Testis (tissue), 5 donors: ENCODE measurements at places on chromosomes 2 and 18. TPM values are rescaled to one million over a fixed set of nuclear protein-coding genes. Genes with fewer than 3 reads are reported as not detected.

PPP3R1 gene
- 37.0 TPM for total RNA-seq

L3MBTL4 gene
- total RNA-seq, result 50.9 TPM

CPO gene
- 0.43 TPM for total RNA-seq

DNA sequence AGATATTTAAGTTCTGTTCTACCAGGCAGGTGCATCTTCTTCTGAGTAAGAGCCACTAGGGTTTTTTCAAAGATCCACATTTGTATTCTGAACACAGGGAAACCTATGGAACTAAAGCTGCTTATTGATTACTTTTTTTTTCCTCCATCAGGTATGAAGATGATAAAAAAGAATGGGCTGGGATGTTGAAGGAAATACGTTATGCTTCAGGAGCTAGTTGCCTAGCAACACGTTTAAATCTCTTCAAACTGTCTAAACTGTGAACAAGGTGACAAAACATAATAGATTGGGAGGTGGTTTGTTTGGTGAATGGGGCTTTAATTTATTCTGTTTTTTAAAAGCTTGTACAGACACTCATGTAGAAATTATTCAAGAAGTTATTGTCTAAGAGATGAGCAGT lies 15.9 kb downstream of the KLHL41 start:
- no peak overlapping the region for H3K4me3 ChIP-seq
- H3K36me3 ChIP-seq, result no peaks in the 10 kb centered on the region
- no peaks in the 10 kb centered on the region for H3K27me3 ChIP-seq
- no peak overlapping the region for H3K27ac ChIP-seq
- no peaks in the 10 kb centered on the region for H3K4me1 ChIP-seq

GRCh38 chr18:7394050-7394659 lies 163.3 kb downstream of the LRRC30 start:
- H3K4me3 ChIP-seq, result no peak overlapping the region
- no peaks in the 10 kb centered on the region for H3K4me1 ChIP-seq
- H3K27ac ChIP-seq, result no peak overlapping the region
- H3K27me3 ChIP-seq, result no peaks in the 10 kb centered on the region

EIPR1 gene
- 32.1 TPM for total RNA-seq

DNA sequence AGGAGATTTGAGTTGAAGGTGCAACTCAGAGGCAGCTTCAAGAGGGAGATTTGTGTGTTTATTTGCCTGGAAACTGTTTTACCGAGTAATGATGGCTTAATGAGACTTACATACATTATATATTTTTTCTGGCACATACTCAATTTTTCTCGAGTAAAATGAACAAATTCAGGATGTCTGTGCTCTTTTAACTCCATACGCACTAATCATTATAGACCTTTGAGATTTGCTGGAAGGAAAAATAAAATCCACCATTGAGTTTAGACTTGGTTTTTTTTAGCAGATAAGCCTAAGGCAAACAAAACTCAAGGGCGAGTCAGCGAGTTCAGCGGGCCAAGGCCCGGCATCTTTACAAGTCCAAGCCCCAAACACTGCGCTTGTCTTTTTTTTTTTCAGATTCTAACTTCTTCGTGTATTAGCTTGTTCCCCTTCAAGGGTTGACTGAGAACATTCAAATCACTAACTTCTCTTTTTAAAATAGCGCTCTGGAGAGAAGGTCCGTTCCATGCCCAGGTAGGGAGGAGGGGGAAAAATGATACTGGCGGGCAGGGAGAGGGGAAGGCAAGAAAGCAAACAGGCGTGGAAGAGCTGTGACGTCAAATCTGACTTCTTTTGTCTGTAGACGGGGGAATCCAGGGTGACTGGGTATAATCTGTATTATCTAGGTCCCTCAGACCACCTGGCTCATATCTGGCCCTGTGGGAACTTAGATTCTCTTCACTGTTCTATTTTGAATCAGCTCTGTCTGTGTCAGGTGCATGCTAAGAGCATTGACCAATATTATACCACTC lies 72.7 kb upstream of the MAP3K20 start:
- H3K4me3 ChIP-seq, result no peak overlapping the region
- peak overlapping the region; percentile 12 for H3K27ac ChIP-seq

DNA sequence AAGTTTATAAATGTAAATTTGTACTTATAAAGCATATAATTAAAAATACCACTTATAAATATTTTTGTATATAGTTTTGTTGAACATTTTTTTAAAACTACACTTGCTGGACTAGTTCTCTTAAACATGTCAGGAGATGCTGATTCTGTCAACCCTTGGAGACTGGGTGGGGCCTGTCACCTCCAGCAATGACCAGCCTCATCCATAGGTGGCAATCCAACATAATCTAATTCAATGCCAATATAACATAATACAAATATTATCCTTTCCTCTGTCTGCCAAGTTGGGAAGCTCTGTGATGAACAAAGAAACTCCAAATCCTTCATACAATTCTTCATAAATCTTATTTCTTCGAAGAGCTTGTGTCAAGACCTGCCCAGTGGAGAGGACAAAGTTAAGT lies 140.4 kb downstream of the RBMS1 start:
- no peak for DNase-seq
- no peak overlapping the region for H3K4me3 ChIP-seq
- H3K27ac ChIP-seq, result no peak overlapping the region
- H3K27me3 ChIP-seq, result no peaks in the 10 kb centered on the region
- H3K36me3 ChIP-seq, result no peaks in the 10 kb centered on the region
- H3K4me1 ChIP-seq, result no peaks in the 10 kb centered on the region

COL4A4 gene
- 4.1 TPM for total RNA-seq

GRCh38 chr18:77308216-77308615 lies 58.6 kb downstream of the GALR1 start:
- no peaks in the 10 kb centered on the region for H3K27me3 ChIP-seq
- H3K36me3 ChIP-seq, result no peaks in the 10 kb centered on the region
- no peaks in the 10 kb centered on the region for H3K4me1 ChIP-seq
- DNase-seq, result no peak

GRCh38 chr2:74259191-74259590 lies 60.8 kb downstream of the MTHFD2 start:
- H3K27ac ChIP-seq, result no peak overlapping the region
- no peak overlapping the region for H3K4me3 ChIP-seq

RTP5 gene
- total RNA-seq, result 0.93 TPM

DNA sequence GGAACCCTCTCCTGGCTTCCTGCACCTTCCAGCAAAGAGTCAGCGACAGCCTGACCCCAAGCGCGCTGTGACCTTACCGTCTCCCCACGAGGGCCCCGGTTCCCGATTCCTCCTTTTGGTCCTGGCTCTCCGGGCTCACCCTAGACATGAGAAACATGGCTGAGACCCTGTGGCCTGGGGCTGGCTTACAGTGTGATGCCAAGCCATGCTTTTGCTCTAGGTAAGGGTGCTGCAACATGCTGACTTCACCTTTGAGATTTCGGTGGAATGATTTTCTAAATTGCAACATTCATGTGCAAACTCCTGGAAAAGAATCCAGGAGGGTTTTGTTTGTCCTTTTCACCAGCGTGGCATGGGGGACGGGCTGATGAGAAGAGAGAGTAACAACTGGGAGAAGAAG lies 63.9 kb downstream of the COL6A3 start:
- no peaks in the 10 kb centered on the region for H3K36me3 ChIP-seq
- no peaks in the 10 kb centered on the region for H3K27me3 ChIP-seq
- DNase-seq, result no peak

DNA sequence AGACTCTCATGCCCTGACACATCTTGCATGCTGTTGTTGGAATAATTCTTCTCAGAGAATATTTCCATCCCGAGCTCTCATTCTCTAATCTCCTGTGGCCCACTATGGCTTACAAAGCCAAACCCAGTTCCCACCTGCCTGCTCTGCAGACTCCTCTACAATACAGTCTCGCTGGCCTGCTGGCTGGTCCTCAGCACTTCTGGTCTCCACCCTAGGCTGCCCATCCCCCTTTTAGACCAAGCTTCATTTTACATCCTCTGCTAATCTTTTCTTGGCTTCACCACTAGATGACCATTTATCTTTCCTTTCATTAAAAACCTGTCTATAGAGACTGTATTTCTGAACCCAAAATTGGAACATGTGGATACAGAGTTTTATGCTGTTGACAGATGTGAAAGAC lies 42.5 kb upstream of the YPEL5 start:
- H3K27me3 ChIP-seq, result no peaks in the 10 kb centered on the region
- H3K36me3 ChIP-seq, result no peaks in the 10 kb centered on the region
- H3K4me3 ChIP-seq, result no peak overlapping the region
- no peaks in the 10 kb centered on the region for H3K4me1 ChIP-seq
- H3K27ac ChIP-seq, result no peak overlapping the region
